ENCODE measurements at places on chromosomes 7 and 10. TPM values are rescaled to one million over a fixed set of nuclear protein-coding genes. Genes with fewer than 3 reads are reported as not detected.

Gene OR2F2
- total RNA-seq = not detected

Gene SPDYE18
- total RNA-seq = not detected

Gene AKR1C4
- not detected for total RNA-seq

Gene AKR1C8
- 0.80 TPM for total RNA-seq

Gene OR6B1
- not detected for total RNA-seq
